Amniotic stem cell (primary cell): ENCODE measurements at places on chromosomes 1 and 21.

DNA sequence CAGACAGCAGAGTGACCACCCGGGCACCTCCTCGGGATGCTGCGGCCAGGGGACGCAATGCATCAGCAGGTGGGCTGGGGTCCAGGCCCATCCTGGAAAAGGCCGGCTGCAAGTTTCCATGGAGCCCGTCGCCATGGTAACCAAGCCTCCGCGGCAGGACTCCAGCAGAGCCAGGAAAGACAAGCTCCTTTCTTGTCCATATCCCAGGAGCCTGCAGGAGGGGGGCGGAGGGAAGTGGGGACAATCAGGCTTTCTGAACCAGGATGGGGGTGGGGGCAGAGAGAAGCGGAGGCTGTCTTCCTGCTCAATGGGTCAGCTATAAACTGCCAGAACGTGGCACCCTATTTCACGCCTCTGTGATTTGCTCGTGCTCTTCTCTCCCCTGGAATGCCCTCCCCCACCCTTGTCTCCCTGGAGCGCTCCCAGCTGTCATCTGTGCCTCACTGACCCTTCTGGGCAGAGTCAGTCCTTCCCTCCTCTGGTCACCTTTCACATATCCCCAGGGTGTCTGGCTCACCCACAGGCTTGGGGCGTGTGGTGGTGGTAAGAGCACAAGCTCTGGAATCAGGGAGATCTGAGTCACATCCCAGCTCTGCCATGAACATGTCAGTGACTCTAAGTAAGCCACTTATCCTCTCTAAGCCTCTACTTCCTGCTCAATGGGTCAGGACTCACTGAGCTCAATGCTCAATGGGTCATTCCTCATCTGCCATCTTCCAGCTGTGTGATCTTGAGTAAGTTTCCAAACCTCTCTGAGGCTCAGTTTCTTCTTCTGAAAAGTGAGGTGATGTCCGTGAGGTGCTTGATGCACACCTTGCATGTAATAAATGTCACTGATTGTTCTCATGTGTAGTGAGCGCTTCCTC lies 58.9 kb upstream of the LAPTM5 start:
- peak; percentile 94 for DNase-seq

DNA sequence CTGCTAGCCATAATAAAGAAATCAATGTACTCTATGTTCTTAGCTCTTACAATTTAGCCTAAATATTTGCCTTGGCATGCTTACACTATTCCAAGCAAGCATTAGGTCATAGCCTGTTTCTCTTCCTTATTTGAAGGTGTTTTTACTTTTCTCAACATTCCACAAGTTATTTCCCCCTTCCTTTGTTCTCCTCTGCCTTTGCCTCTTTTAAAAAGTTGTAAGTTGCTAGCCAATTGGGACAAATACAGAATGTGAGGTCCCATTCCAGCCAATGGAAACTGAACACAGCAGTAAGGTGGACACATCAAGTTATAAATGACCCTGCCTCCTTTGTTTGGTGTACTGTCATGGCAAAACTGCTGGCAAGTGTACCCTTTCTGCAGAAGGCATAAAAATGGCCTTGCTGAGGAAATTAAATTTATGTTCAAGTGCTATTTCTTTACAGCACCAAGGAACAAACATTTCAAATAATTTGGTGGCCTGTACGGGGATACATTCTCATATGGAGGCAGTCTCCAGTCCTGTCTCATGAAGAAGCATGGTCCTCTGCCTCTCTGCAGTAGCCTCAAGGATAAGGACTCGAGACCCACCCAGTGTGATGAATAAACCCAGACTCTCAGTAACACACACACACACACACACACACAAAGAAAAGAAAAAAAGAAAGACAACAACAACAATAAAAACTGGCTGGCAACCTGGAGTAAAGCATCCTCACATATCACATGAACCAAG lies 28.8 kb upstream of the FMO1 start:
- no peak for DNase-seq

DNA sequence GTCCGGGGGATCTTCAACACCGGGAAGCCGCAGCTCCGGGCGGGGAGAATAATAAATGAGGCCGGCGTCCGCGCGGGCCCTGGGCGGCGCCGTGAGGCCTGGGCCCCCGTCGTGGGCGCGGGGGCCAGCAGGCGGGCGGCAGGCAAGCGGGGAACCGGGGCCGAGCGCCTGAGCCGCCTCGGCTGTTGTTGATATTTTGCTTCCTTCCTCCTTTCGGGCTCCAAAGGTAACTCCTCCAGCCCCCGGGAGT lies at the start of gene MEF2D:
MEF2D (minus strand) TSS at position 233 of the 250 bp plus-strand sequence. CDS start 17,483 bp downstream, outside the sequence.
- no peak for DNase-seq

GRCh38 chr1:20873311-20873710 lies 86.2 kb upstream of the HP1BP3 start:
- DNase-seq, result no peak

- DNase-seq, result peak; percentile 12
Observed at GRCh38 chr1:114152508-114153260, 985 bp downstream of the SYT6 start.

DNA sequence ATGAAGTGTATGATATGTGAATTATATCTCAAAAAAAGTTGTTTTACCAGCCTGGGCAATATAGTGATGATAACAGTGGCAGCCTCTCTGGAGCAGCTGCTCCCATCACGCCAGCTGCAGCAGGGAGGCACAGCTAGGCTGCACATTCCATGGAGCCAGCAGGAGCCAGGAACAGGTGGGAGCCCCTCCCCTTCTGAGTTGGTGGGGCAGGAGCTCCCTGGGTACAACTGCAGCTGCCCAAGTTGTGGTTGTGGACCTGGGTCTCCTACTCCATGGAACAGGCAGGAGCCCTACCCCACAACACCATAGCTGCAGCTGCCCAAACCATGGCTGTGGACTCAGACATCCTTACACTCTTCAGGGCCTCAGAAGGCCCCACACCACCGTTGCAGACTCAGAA lies 21.7 kb upstream of the FNBP1L start:
- DNase-seq, result no peak

GRCh38 chr21:31124010-31124409 lies 85.7 kb upstream of the KRTAP19-8 start:
- no peak for DNase-seq

DNA sequence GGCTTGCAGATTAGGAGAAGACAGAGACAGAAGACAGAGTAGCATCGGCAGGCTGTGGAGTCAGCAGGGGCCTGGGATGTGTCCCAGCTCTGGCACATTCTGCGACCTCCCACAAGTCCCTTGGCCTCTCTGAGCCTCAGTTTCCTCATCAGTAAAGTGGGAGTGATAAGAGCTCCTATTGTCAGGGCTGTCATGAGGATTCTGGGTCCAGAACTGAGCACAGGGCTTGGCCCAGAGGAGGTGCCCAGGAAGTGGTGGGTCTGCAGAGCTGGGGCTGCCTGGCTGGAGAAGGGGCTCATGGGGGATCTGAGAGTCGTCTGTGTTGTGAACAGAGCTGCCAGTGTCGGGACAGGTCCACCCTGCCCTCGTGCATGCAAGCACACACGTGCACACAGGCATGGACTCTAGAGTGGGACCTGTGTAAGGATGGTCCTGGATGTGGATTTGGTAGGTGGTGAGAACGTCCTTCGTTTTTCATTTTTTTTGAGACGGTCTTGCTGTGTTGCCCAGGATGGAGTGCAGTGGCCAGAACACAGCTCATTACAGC lies 262.9 kb downstream of the PTPRU start:
- DNase-seq, result no peak

DNA sequence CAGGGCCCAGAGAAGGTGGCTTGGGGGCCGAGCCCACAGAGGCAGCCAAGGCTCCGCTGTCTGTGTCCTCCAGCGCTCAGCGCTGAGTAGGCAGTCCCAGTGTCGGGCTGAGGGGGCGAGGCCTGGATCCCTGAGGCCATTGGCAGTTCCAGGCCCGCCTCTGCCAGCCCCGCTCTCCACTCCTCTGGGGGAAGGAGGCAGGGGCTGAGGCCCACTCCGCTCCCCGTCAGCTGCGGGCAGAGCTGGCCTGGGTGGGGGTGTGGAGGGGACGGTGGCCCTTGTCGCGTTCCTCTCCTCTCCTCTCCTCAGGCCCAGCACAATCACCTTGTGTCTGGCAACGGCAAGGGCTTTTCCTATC lies 132.8 kb downstream of the CASZ1 start:
- no peak for DNase-seq

GRCh38 chr1:109115685-109116084 lies 1.8 kb downstream of the ELAPOR1 start:
- no peak for DNase-seq

DNA sequence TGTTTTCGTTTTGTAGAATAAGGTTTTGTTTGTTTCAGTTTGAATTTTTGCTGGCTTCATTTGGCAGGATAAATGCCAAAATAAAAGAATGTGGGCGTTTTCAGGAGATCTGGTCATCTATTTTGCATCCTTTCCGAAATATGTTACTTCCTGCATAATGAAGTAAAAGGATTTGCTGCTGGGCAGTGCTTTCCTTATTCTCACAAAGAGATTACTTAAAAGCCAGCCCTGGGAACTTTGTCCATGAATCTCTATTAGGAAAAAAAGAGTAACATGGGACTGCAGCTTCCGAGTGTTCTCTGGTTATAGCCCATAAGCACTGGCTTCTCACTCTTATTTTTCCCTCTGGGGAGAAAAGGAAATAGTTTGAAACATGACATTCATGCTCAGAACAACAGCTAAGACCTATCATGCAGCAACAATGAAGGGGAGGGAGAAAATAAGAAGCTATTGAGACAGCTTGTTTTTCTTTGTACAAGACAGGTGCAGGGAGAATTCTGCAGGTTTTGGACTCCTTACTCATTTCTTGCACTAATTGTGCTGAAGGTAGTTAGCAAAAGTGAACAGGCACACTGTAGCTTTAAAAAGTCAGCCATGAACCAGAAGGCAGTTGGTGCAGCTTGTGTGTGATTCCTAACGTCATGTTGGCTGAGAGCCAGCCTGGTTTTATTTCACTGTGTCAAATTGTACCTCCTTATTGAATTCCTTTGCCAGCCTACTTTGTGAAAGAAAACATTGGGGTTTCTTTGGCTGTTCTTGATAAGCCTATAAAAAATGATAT lies at the start of gene SAMD13:
SAMD13 (plus strand) TSS at position 705 of the 781 bp plus-strand sequence. CDS start 1,527 bp downstream, outside the sequence.
- DNase-seq, result no peak

GRCh38 chr1:47745715-47746609 lies 251.2 kb downstream of the TRABD2B start:
- DNase-seq, result no peak
